ENCODE measurements at places on chromosomes 4 and X.
A peak's percentile ranks its signal among the peaks of the same experiment; 100 is the strongest.

- DNase-seq, result no peak
Measured at GRCh38 chr4:108328383-108328732, 159.6 kb upstream of the LEF1 start.

DNA sequence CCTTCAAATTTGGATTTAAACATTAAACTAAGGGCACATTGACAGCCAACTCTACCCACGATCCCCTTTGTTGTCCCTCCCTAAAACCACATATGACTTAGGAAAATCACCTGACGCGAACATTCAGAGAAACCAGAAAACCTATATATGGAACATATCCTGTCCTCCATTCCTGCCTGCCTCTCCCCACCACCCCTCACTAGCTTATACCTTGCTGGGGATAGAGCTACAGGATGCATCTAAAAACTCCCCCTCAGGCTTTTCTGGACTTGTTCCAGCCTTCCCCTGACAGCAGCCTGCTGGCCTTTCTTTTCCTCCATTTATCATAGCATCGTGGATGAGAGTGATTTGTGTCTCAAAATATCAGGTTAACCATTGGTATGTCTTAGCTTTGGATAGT lies 8.8 kb downstream of the STK26 start:
- DNase-seq, result no peak

DNA sequence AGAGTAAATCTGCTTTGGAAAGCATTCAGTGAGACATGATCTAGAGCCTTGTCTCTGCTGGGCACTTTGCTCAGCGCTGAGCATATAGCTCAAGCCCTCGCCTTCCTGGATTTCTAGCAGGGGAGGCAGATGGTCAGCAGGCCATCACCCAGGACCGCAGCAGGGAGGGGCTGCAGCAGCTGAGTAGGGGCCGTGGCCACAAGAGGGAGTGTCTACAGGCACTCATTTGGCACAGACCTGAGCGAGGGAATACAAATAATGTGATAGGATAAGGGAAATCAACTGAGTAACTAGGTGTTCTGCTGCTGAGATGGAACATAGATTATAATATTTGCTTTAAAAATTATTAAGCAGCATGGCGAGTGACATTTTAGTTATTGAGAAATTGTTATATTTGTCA lies 30.2 kb downstream of the OFD1 start:
- DNase-seq, result no peak

DNA sequence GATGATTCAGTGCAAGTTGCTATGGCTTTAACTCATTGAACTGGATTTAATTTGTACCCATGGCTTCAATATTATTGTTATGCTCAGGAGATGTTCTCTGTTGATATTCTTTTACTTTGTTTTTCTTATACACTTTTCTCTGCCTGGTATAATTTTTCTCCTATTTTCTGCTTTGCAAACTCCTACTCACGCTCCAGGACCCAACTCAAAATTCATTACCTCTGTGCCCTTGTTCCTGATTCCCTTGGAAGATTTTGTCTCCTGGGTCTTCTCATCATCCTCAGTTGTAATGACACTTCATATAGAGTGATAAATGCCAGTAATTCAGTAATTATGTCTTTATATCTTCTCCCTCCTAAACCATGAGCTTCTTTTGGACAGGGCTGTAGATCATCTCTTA lies 259.9 kb upstream of the JADE1 start:
- no peak for DNase-seq

- no peak for DNase-seq
Measured at GRCh38 chr4:183999435-183999834, 94.3 kb downstream of the STOX2 start.

DNA sequence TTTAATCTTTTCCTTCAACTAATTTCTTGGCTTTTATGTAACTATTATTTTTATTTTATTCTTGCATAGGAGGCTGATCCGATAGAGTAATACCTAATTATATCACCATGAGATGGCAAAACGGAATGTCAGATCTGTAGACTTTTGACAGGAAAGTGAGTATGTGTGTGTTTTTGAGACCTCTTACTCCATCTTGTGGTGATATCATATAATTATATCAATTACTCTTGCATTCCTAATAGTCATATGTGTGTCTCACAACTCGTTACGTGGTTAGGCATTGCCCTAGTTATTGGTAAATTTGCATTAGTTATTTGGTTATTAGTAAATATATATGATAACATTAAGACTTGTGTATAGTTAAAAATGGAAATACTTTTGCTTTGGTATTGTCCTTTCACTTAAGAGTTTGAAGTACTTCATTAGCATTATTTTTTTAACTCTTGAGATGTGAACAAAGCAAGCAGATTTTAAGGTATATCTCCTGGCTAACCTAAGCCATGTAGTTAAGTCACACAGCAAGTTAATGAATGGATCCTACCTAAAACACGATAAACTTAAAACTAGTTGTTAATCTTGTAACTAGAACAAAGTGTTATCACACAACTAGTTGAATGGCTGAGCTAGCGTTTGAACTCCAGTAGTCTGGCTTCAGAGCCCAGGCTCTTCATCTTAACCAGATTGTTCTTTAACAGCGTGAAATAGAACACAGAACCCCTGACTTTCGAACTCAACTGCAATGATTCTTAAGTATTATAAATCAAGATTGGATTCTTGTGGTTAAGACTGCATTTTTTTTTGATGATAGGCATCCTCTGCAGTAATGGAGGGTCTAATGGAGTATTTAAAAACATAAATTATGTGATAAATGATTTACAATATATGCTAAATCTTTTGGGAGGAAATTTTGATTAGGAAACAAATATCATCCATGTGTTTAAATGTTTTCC lies 67.1 kb downstream of the PGRMC2 start:
- peak; percentile 44 for DNase-seq

DNA sequence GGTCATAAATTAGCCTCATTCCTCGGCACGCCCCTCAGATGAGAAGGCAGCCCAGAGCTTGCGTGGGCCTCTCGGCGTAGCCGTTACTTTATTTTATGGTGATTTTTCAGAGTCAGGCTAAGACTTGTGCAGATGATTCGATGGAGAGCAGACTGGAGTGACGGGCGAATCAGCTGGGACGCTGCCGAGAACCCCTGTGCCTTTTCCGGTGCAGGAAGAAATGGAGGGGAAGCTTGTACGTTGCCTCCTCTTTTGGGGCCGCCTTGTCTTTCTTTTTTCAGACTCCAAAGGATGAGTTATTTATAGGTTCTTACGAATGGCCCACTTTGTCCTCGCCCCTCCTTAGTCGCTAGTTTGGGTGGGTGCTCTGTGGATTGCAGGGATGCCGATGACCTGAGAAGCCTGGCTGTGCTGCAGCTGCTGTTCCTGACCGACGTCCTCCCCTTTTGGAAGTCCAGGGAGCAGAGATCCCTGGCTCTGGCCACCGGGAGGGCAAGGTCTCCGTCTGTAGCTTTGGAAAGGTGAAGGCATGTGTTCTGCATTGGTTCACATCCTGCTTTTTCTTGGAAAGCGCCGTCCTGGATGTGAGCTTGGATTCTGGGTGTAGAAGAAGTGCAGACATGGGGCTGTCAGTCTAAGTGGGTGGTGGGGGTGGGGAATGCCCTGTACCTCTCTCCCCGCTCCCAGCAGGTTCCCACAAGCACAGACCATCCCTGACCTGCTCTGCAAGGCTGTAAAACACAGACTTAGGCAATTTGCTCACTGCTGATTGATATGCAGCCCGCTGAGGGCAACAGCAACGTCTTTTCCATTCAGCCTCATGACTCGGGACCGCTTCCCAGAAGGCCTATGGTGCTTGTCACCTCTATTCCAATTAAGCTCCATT lies 9.3 kb downstream of the SORCS2 start:
- no peak for DNase-seq

DNA sequence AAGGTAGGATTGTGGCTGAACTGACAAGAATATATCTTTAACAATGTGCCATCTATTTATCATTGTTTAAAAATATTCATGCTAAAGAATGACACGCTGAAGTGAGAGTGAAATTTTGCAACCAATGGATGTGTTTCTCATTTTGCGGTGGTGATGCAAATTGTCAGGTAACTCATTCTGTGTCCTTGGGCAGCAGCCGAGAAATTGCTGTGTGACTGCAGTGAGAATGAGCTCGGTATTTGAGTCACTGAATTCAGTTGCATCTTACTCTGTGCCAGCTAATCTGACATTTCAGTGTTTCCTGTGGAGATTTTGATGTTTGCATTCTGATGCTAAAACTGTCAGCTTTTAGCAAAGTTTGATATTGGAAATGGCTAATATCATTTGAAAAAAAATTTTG lies 28.1 kb downstream of the MCUB start:
- DNase-seq, result no peak

DNA sequence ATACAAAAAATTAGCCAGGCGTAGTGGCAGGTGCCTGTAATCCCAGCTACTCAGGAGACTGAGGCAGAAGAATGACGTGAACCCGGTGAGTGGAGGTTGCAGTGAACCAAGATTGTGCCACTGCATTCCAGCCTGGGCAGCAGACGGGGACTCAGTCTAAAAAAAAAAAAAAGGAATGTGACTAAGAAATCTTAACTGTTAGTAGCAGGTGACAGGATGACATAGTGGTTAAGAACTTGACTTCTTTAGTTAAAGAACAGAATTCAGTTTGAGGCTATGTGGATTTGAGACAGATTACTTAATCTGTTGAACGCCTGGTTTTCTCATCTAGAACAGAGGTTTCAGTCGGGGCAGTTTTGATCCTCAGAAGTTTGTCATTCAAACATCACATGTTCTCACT lies 3.2 kb downstream of the TRMT44 start:
- DNase-seq, result no peak

GRCh38 chr4:139858436-139859205 lies 193.0 kb downstream of the MGST2 start:
- no peak for DNase-seq

DNA sequence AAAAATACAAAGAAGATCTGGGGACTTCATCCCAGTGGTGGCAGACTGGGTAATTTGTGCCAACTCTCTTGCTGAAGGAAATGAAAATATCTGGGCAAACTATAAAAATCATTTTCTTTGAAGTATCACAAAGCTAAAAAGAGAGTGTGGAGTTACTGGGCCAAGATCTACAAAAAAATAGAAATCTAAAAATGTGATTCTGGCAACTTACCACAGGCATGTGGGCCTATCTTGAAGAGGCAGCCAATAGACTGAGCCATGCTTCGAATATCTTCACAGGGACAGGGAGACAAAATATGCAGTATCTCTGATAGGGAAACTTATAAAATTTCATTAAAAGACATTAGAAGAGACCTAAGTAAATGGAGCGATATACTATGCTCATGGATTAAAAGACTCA lies 168.8 kb downstream of the RCHY1 start:
- DNase-seq, result no peak

GRCh38 chr4:11132478-11132877 lies 296.2 kb downstream of the HS3ST1 start:
- DNase-seq, result no peak

GRCh38 chrX:134453631-134454030 lies 6.3 kb upstream of the HPRT1 start:
- DNase-seq, result no peak

GRCh38 chrX:24482823-24483415 lies 17.8 kb downstream of the PDK3 start:
- DNase-seq, result no peak

- no peak for DNase-seq
Measured at GRCh38 chrX:24851289-24851688, 157.6 kb downstream of the POLA1 start.

DNA sequence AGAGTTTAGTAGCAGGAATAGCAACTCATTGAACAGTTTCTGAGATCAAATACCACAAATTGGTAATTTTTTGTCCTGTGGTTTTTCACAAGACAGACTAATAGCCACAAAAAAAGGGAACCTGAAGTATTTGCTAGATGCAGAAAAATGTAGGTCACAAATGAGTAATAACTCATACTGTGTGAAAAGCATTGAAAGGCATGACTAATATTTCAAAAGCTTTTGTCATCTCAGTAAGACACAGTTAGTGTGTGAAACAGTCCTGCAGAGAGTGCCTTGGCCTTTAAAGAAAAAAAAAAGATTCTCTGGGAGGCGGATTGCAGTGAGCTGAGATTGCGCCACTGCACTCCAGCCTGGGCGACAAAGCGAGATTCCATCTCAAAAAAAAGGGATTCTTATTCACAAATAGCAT lies 31.4 kb upstream of the SLC25A31 start:
- DNase-seq, result no peak

DNA sequence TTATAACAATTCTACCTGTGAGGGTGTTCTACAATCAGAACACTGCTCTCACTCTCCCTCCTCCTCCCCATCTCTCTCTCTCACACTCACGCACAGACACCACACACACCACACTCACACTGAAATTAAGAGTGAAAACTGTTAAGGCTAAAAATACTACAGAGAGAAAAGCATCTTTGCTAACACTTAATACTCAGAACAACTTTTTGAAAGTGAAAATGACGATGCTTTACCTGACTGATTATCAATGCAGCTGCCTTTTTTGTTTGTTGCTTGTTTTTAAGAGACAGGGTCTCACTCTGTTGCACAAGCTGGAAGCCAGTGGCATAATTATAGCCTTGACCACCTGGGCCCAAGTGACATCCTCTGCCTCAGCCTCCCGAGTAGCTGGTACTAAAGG lies 222.4 kb downstream of the APBB2 start:
- no peak for DNase-seq

DNA sequence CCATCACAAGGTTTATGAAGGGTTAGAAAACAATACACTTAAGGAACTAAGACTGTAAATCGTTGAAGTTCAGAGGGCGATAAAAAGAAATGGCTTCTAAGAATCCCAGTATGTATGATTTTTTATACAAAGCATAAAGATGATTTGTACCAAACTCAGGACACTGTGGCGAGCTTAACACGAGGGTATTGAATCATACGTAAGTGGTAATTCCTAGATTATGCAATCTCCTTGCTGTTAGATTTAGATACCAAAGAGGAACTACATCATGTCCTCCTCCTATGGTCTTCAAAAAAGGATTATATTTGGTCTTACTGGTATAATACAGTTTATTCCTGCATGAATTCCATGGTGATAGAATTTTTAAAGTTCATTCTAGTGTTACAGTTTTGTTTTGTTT lies 23.9 kb downstream of the NFKB1 start:
- no peak for DNase-seq

Data from NCI-H446 treated with DMSO at 0.1 percent for 48 hours (cell line).